ENCODE measurements at places on chromosomes 1 and 21. TPM values are rescaled to one million over a fixed set of nuclear protein-coding genes. Genes with fewer than 3 reads are reported as not detected.

DNA sequence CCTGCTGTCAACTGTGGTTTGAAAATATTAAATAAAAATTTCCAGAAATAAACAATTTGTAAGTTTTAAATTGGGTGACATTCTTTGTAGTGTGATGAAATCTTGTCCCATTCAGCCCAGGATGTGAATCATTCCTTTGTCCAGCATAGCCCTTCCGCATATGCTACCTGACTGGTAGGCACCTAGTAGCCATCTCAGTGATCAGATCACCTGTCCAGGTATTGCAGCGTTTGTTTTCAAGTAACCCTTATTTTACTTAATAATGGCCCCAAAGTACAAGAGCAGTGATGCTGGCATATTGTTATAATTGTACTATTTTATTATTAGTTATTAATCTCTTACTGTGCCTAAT lies 351.6 kb upstream of the B3GALT2 start:
- DNase-seq, result no peak

GRCh38 chr21:41613533-41613909 lies 105.6 kb upstream of the TMPRSS2 start:
- no peak for DNase-seq

GRCh38 chr1:21324368-21325141 lies 34.3 kb upstream of the ECE1 start:
- peak; percentile 91 for DNase-seq

DNA sequence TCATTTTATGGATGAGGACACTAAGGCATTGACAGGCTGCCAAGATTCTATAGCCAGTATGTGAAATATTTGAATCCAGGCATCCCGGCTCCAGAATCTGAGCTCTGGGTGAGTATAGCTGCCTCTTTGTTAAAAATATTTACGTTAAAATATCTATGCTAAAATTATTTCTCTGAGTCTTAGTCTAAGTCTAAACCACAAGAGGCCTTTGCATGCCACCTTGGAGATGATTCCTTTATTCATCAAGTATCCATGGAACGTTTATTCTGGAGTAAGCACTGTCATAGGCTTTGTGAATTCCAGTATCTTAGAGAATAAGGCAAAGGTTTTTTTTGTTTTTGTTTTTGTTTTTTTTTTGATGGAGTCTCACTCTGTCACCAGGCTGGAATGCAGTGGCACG lies 116.4 kb downstream of the GREM2 start:
- no peak for DNase-seq

DNA sequence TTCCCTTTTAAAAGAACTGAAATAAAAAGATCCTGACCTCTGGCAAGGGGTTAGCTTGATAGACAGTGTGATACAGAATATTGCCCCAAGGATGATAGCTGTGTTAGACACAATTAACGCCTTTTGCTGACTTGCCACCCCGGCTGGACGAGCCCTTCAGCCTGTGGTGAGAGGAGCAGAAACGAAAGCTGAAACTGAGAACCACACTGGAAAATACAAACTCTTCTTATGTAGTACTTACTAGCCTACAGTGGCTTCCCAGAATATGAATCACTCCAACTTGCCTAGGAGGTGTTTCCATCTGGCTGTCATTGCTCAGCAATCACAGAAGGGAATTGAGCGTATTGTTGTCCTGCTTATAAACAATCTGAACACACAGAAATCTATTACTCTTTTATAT lies 22.9 kb downstream of the SAMSN1 start:
- peak; percentile 8 for DNase-seq

- no peak for DNase-seq
These were observed 3.1 kb upstream of the MMP23B start for GRCh38 chr1:1628754-1629429.

DNA sequence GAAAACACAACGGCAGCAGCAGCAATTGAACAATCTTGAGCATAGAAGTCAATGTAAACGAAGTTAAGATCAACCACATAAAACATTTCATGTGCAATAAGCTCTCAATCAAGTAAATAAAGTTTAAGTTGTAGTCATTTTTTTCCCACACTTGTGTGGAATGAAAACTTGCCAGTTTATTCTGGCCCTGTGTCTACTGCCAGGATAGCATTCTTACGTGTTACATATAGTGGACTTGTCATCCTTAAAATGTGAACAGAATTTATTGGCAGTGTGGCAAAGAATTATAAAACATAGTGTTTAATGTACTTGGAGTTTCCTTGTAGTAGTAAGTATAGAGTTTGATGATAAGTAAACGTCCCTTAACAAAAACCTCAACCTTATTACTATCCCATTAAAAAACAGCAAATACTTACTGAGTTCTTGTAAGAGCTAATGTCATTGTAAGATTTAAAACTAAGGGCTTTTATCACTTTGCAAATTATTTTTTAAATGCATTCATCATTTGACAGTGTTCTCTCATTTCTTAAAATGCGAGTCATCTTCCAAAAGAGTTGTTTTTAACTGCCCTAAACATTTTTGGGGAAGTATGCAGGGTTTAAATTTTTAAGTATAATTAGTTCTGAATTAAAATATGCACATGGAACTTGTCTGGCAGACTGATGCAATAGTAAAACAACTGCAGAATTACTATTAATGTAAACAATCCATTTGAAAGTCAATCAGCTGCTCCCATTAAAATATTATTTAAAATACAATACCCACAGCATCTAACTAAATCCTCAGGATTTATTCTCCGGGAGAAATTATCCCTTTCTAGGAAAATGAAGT lies 7.9 kb downstream of the COX20 start:
- no peak for DNase-seq

DNA sequence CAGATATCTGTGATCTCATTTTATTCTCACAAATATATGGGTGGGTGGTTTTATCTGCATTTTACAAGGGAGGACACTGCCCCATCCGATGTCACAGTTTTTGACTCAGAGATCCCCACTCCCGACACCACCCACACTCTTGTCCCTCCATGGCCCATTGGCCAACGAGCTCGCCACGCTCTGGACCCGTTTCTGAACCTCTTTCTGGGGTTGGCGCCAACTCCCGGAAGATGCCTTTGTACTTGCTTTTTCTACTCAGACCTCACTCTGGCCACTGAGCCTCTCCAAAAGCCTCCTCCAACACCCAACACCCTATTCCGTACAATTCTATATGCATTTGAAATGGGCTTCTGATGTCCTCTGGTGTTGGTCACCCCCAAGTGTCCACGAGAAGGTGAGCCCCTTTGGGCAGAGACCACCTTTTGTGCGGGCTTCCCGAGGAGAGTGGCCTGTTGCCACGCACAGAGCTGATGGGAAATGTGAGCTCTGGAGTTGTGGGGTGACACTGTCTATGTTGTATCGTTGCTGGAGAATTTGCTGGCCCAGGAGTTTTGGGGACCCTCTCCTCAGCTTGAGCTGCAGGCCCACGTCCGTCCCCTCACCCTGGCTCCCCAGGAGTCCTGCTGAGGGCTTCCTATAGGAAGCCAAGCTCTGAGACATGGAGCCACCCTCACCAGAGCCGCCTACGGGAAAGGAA lies 366.9 kb upstream of the VAMP3 start:
- no peak for DNase-seq

GRCh38 chr1:230797942-230798365 lies 50.8 kb downstream of the CAPN9 start:
- peak; percentile 47 for DNase-seq

DNA sequence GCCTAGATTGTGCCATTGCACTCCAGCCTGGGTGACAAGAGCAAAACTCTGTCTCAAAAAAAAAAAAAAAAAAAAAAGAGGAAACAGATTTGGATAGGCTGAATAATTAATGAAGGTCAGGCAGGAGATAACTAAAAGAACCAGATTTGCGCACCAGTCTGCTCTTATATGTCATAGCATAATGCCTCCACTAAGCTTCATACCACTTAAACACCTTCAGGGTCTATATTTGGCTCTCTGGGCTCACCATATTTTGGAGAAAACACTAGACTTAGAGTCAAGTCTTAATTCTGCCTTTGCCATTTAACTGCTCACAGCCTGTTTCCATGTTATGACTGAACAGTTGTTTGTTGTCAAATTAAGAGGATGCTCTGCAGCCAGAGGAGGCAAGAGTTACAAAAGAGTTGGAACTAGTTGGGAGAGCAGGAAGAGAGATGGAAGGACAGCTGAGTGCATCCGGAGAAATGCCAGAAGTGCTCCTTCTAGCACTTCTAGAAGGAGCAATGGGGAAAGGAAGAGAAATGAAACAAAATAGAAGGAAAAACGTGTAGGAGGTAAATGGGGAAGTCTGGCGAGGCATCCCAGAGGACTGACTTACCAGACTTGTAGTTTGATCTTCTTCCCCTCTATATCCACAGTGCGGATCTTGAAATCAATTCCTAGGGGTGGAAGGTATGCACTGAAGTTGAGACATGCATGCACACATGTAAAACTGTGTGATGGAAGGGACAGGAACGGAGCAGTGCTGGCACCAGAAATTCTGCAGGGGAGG lies 1.8 kb downstream of the RAB13 start:
- no peak for DNase-seq

- DNase-seq, result no peak
These were observed 720.2 kb downstream of the PTPRU start for GRCh38 chr1:29956349-29957030.

- DNase-seq, result no peak
These were observed 481.6 kb downstream of the PLPP3 start for GRCh38 chr1:56097713-56098112.

DNA sequence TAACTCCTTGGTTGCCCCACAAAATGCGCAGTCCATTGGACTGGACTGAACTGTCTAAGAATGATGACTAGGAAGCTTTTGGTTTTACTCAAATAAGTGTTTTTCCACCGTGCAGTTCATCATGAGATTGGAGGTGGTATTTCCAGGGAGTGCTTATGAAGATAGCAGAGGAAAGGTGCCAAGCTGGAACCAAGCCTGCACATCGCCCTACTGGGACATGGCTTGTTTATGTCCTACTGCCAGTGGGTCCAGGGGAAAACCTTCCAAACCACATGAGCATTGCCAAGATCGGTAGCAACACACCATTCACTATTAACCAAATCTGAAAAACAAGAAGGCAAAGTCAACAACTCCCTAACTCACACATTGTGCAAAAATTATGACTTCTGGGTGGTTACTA lies 54.7 kb upstream of the DSCAM start:
- no peak for DNase-seq

The PLA2G2E gene
- not detected for total RNA-seq

The LRRC8B gene
- total RNA-seq, result 3.1 TPM

The PLPPR5 gene
- total RNA-seq, result 0.04 TPM

The RGSL1 gene
- total RNA-seq, result not detected

The TEDDM1 gene
- total RNA-seq, result not detected

The ANKRD35 gene
- total RNA-seq, result not detected

The ANGPTL7 gene
- total RNA-seq, result not detected

The FAM167B gene
- total RNA-seq, result 0.56 TPM

The ISG20L2 gene
- 27.0 TPM for total RNA-seq

The PHLDA3 gene
- 24.1 TPM for total RNA-seq

The LCE1F gene
- not detected for total RNA-seq

The SLC30A1 gene
- 14.8 TPM for total RNA-seq

The CFAP74 gene
- total RNA-seq, result not detected
